ENCODE measurements at places on chromosomes 5 and 9.

GRCh38 chr5:86175224-86175623 lies 442.5 kb upstream of the COX7C start:
- DNase-seq: no peak

DNA sequence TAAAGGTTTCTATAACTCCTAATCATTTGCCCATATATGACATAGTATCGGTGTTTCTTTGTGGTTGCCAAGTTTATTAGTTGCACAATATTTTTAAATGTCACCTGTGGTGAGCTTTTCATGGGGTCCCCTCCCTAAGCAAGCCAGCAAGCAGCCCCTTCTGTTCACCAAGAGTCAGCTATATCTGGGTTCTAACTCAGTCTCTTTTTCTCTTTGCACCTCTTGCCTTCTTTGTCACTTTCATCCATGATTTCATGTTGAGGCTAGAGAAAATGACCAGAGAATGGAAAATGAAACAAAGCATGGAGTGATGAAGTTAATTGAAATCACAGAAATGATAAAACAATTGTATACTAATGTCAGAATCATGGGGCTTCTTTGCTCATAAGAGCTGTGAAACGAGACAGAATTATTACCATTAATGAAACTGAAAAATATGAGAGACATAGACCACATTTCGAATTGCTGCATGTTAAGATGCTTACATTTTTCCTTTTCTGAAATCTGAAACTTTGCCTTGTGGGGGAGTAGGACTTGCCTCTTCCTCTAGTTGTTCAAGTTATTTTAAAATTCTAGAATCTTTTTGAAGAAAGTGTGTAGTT lies 75.7 kb downstream of the CAMK4 start:
- no peak for DNase-seq

DNA sequence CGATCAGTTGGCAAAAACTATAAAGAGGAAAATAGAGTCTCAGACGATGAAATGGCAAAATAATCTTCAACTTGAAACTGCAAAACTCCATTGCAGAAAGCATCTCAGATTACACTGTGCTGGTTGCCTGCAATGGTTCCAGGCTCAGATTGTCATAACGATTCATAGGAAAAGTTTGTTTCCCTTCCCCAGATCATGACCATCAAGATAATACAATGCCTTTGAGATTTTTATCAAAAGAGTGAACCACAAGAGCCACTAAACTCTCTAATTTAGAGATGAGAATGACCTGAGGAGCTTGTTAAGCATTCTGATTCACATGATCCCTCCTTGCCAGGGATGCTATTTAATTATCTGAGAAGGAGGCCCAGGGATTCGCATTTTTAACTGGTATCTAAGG lies 52.6 kb upstream of the ITGA1 start:
- DNase-seq: no peak

DNA sequence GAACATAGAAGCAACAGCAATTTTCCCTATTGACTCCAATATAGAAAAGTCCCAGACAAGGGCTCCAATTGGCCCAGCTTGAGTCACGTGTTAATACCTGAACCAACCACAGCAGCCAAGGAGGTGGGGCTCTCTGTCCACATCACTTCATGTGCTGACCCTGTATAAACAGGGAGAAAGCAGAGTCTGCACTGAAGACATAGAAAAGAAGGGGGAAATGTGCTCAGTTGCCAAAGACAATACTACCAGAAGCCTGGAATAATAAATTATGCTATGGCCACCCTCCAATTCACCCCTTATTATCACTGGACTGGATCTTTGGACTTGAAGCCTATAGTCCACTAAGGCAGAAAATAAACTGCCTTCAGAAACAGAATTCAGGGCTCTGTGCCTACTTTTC lies 275.4 kb downstream of the EPB41L4A start:
- no peak for DNase-seq

Measured in activated naive CD4-positive, alpha-beta T cell (primary cell).